ENCODE measurements at places on chromosomes 4 and X. TPM values are rescaled to one million over a fixed set of nuclear protein-coding genes. Genes with fewer than 3 reads are reported as not detected.

FGA gene
- 47.6 TPM for total RNA-seq

DNA sequence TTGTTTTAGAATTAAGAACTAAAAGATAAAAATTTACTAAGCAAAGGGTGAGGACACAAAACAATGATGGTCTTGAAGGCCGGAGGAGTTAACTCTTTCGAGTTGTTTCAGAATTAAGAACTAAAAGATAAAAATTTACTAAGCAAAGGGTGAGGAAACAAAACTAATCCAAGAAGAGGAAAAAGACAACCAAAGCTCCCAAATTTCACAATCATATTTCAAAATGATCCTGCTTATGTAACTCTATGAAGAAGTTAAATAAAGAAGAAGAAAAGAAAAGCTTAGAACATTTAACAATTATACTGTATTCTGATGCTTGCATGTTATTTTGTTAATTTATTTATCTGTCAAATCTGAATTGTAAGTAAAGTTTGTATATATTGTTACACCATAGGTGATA, 154.8 kb upstream of the SLIT2 start:
- no peak for DNase-seq

GRCh38 chrX:10447564-10448214, 172.7 kb downstream of the MID1 start:
- no peak for DNase-seq

- DNase-seq, result no peak
Observed at GRCh38 chrX:13164611-13165010, 120.2 kb upstream of the FAM9C start.

DNA sequence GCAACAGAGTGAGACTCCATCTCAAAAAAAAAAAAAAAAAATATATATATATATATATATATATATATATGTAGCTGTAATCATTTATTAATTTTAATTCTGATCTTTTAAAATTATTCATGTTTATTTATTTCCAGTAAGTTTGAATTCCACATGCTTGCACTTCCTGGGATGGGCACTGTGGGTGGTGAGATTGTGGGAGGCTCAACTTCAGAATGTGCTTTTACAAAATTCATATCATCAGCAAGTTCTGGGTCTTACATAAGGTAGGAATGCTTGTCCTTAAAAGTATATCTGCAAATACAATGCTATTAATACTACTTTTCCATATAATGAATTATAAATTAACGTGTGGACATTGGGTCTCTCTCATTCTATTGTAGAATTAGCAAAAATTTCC, 156.5 kb downstream of the EMCN start:
- no peak for DNase-seq

- no peak for DNase-seq
Observed at GRCh38 chr4:75432683-75433082, 81.5 kb downstream of the RCHY1 start.

- DNase-seq, result no peak
Observed at GRCh38 chr4:84678976-84679744, 96.2 kb downstream of the CDS1 start.

DNA sequence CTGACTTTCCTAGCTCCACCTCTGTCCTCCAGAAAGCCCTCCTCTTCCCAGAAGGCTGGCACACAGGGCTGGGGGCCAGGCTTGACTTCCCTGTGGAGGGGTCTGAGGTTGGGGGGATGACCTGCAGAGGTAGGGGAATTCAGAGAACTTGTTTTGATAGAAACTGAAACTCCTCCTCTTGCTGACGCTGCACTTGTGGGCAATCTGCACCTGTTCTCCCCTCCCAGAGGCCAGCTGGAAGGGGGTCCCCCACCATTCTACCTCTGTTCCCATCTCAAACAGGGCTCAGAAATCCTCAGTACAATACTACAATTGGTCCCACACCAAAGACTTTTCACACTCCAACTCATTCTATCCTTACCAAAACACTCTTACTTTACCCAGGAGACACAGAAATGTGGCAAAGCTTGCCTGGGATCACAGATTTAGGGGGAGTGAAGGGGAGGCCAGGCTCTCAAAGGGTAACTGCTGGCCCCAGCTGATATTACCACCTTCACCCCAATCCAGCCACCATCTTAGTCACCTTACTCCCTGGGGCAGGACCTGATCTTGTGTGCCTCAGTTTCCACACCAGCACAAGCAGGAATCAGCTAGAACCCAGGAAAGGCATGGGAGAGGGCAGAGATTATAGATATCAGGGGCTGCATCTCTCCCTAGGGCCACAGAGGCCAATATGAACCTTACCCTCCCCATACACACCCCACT, 18.5 kb downstream of the OTUD5 start:
- DNase-seq, result no peak

DNA sequence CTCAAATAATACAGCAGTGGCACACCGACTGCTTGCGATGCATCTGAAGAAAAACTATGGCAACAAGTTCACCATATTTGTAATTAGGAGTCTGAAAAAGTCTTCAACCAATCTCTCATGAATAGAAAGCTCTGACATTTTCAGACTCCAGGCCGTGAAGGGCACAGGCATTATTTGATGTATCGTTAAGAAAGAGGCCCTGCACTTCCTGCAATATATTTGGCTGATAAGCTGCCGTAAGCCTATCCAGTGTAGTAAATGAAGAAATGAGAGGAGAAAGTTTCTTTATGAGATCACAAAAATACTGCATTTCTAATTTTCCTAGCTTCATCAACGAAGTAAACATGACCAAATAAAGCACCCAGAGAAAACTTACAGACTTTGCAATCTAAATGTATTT, 613.8 kb upstream of the TECRL start:
- DNase-seq, result no peak

DNA sequence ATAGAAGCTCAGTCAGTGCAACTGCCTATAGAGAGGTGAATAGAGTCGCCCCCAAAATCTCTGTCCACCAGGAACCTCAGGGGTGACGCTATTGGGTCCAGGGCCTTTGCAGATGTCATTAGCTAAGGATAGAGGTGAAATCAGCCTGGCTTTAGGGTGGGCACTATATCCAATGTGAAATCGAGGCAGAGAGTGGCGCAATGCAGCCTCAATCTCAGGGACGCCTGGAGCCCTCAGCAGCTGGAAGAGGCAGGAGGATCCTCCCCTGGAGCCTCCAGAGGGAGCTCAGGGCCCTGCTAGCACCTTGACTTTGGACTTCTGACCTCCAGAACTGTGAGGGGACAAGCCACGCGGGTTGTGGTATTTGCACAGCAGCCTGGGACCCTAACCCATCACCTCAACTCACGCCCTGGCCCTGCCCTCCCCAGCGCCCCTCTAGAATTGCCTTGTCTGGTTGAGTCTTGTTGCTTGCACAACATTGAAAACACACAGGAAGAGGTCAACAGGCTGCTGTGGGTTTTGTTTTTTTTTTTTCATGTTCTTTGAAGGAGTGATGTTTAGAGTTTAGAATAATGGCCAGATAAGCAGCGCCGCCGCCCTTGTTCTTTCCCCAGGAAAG, 89.4 kb upstream of the PSAPL1 start:
- no peak for DNase-seq

NXF2 gene
- total RNA-seq, result not detected

DNA sequence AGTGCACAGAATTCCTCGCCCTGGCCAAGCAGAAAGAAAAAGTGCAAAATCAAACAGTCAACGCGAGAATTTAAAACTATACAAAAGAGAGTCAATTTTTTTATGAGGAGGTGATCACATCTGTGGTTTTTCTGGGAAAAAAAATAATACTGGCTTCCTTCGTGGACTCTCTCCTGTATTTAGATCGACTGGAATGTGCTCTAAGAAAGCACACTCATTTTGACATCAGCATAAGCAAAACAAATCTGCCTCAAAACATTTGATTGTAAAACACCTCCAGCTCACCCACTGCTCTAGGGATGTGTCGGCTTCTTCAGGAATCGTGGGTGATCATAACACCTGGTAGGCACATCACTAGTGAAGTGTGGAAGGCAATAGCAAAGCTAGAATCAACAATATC, 417.4 kb upstream of the FAT1 start:
- DNase-seq, result no peak

Data from ascending aorta (tissue), 2 donors.